ENCODE measurements at places on chromosomes 1 and 21.

GRCh38 chr1:60936591-60937342, 145.6 kb upstream of the NFIA start:
- no peak for DNase-seq

DNA sequence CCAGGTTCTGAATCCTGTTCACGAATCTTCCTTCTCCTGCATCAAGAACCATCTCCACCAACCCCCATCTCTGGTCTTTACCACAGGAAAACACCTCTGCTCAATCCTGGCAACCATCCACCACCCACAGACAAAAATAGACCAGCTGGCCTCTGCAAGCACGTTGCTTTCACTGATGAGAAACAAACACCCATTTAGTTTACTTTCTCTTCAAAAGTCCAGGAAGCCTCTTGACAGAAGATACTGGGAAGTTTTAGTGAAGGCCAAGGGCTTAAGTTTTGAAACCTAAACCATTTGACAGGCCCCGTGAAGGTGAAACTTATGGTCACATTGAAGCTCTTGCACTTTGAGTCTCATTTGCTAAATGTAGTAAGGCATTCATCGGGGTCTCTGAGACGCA, 122.6 kb upstream of the PPP2R5A start:
- DNase-seq, result no peak

DNA sequence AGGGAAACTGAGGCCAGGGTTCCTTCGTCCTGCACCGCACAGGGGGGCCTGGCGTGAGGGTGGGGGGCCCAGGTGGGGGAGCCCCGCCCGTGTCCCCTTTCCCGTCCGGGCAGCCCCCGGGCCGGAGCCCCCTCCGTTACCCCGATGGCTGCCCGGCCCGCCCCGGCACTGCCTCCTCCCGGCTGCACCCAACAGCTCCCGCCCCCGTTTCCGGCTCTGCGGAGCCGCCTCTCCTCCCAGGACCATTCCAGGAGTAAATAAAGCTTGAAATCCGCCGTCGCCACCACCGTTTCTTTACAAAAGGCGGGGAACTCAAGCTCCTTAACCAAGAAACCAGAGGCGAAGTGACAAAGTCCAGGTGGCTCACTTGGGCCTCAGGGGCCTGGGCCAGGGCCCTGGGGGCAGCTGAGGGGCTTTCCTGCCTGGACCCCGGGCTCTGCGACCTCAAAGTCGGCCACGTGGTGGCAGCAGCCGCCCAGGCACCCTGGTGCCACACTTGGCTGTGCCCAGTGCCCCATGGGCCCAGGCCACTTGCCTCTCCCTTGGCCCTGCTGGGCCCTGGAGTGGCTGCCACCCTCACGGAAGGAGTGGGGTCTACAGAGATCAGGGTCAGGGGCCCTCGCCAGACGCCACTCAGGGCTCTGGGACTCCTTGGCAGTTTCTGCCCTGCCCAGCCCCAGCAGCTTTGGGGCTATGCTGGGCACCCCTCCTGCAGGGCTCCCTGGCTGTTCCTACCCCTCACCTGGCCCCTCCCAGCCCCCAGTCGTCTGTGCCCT, 514 bp upstream of the FAAP20 start:
- peak; percentile 79 for DNase-seq

- peak; percentile 64 for DNase-seq
Observed at GRCh38 chr1:117928881-117929342, 509 bp downstream of the GDAP2 start.

GRCh38 chr1:154726443-154726842, 118.5 kb upstream of the ADAR start:
- no peak for DNase-seq

DNA sequence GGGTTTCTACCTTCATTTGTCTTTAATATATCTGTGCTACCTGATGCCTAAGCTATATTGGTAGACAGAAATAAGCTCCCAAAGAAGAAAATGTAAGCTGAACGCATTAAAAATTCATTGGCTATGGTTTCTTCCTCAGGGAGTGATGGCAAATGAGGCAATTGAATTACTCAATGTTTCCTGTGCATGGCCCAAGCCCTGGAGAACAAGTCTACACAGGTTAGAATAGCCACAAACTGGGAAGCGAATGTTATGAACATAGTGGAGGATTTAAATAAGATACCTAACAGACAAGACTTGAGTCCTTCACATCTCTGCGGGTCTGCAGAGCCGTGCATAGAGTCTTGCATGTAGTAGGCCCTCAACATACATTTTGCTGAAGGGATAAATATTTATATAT, 350.3 kb downstream of the RWDD3 start:
- no peak for DNase-seq

DNA sequence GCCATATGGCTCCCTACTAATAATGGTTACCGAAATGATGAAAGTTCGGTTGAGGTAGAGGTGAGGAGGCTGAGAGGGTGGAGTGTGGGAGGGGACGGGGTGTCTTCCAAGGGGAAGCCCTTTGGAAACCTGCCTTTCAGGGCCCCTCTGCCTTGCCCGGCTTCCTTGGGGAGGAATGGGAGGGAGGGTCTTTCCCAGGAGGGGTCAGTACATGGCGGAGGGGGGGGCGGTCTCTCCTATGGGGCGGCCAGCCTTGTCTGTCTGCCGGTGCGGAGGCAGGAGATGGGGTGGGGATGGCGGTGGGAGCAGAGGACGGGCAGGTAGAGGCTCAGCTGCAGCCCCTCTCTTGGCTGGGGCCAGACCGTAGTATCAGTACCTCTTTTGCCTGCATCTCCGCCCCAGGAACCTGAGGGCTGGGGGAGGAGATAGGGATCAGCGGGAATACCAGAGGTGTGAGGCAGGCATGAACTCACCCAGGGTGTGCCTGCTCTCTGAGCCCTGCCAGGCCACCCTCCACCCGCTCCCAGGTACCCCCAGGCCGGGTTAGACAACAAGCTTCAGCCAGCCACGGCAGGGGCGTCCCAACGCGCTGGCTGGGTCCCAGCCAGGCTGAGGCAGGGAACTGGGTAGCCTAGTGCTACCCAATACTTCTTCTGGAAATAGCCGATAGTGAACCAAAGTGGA, 79.4 kb upstream of the POU3F1 start:
- no peak for DNase-seq

DNA sequence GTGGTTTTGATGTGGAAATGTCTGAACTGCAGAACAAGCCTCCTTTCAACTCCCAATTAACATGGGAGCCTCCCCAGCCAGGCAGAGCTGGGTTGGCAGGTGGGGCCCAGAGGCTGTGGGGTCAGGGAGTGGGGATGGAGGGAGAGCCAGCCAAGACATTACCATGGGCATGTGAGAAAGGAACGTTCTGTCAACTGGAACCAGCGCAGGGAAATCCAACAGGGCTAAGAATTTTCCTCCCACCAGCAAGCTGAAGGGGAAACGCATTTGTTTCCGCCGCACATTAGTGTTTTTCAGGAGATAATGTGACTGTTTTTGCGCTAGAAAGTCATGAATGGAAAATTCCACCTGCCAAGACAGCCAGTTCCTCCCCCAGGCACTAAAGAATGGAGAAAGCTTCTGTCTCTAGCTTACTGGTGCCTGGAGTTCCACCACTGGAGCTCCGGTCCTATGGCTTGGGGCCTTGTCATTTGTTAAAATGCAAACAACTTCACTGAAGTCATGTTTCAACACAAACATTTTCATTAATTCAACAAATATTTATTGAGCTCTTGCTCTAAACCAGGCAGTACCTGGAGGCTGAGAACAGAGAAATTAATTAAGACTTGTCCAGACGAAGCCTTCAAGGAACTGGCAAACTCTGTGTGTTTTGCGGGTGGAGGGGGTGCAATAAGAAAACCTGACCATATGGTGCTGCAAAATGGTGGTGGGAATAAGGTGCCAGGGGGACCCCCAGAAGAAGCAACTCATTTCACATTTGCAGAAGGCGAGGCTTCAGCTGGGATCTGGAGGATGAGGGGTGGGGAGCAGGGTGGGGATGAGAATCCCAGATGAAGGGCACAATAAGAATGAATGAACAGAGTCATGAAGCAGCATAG, 305.1 kb downstream of the MATN1 start:
- no peak for DNase-seq

DNA sequence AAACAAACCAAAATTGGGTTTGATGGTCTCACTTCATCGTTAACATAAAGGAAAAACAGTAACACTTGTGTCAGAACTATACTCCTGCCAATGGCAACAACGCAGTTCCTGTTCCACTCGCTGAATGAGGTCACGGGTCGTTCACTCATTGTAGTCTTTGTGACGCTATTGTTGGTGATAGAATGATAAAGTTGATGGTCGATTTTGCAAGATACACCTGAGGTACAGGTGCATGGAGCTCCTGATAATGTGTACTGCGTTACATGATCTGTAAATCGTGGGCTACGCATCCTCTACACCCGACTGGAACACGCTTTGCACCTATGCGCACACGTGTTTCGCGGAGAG, 391 bp upstream of the CENPS start:
- DNase-seq, result peak; percentile 51

DNA sequence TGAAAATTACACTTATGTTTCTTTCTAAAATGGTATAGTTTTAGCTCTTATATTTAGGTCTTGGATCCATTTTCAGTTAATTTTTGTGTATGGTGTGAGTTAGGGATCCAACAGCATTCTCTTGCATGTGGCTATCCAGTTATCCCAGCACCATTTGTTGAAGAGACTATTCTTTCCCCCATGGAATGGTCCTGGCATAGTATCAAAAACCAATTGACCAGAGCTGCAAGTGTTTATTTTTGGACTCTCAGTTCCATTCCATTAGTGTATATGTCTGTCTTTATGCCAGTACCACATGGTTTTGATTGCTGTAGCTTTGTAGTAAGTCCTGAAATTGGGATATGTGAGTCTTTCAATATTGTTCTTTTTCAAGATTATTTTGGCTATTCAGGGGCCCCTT, 14.3 kb downstream of the TTLL10 start:
- DNase-seq, result no peak

DNA sequence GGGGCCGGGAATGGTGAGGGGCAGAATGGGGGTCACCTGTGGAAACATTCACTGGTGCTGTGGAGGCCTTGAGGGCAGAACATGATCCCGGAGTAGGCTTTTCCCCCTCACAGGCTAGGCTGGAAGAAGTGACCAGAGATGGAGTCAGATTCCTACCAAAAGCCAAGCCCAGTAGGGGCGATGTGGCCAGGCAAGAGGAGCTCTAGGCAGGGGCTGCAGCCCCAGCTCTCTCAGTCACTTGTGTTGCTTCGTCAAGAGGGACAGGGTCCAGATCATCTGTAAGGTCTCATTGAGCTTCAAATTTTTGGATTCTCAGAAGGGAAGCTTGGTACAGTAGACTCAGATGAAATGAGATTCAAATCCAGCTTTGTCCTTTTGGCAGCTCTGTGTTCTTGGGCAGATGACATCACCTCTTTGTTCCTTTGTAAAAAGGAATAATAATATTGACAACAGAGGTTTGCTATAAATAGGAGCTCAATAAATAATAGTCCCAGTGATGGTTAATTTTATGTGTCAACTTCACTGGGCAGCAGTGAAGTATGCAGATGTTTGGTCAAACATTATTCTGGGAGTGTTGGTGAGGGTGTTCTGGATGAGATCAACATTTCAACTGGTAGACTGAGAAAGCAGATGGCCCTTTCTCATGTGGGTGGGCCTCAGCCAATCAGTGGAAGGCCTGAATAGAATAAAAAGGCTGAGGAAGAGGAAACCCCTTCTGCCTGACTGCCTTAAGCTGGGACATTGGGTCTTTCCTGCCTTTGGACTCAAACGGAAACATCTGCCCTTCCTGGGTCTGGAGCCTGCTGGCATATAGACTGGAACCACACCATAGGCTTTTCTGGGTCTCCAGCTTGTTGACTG, 324.7 kb upstream of the USP24 start:
- DNase-seq, result peak; percentile 49

DNA sequence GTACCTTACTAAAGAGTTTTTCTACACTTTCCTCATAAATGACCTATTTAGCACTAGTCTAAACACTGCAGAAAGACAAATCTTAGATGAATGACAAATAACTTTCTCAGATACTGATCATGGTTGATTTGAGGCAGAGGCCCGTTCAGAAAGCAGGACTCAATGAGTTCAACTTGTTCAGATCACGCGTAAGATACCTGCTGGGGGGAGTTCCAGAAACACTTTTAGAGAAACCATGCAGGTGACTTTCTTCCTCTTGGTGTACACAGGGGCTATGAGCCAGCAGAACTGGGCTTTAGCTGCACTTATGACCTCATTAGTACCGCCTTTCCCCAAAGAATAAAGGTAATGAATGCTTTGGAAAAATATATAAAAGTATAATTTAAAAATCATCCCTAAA, 38.8 kb upstream of the TTC39A start:
- no peak for DNase-seq

GRCh38 chr21:35422011-35422410, 372.9 kb upstream of the RUNX1 start:
- DNase-seq, result no peak

GRCh38 chr1:47658161-47658920, 220.5 kb downstream of the FOXD2 start:
- no peak for DNase-seq

GRCh38 chr1:150479927-150480352, 7.3 kb upstream of the TARS2 start:
- no peak for DNase-seq

GRCh38 chr21:32135401-32136363, 143.2 kb downstream of the MIS18A start:
- no peak for DNase-seq

GRCh38 chr1:70666381-70667140, 255.5 kb downstream of the CTH start:
- DNase-seq, result no peak

GRCh38 chr21:42579456-42580075, 65.9 kb downstream of the SLC37A1 start:
- DNase-seq, result no peak

DNA sequence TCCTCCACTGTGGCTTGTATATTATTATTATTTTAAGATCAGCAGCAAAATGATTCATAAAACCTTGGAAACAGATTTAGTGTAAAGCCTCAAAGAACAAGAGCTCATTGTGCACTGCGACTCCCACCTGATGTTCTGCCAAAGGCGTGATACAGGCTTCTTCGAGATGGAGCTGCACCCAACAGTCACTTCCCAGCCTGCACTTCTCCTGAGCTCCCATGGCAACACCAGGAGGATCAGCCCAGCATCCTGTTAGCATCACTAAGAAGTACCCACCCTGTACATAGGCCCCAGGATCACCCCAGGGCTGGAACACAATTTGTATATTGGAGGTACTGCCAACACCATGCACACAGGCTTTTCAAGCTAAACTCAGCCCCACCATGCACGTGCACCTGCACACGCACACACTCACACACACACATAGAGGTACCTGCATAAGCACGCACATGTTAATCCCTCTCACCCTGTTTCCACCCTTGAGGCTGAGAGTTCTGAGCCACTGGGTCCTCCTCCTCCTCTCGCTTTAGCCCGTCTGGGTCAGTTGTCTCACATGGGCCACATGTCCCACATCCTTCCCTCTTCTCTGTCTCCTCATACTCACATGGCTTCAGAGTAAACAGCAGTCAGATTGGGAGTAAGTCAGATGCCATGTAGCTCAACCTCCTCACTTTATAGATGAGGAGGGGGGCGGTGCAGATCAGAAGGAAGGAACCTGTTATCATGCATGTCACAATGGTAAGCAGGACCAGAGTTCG, 281.9 kb upstream of the POU3F1 start:
- DNase-seq, result no peak

GRCh38 chr1:1671365-1672119, 12.7 kb upstream of the CDK11B start:
- no peak for DNase-seq

Data from pons (tissue), 1 donor.